Posterior cingulate gyrus (tissue), 11 donors: ENCODE measurements at places on chromosomes 6 and 20.

DNA sequence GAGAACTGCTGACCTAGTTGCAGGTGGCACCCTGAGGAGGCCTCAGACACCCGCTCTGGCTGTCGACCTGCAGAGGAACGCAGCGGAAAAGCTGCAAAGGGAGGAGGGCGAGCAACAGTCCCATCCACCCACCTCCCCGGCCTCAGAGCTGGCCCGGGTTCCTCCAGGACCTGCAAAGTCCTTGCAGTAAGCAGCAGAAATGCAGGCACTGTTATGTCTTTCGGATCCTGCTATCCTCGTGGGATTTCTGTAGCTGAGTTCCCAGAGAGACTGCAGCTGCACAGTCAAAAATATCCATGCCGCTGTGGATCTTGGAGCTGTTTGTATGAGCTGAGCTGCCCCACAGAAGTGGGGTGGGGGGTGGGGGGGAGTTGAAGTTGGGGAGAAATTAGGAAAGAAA lies 251.3 kb downstream of the ANKRD60 start:
- no peak for DNase-seq

DNA sequence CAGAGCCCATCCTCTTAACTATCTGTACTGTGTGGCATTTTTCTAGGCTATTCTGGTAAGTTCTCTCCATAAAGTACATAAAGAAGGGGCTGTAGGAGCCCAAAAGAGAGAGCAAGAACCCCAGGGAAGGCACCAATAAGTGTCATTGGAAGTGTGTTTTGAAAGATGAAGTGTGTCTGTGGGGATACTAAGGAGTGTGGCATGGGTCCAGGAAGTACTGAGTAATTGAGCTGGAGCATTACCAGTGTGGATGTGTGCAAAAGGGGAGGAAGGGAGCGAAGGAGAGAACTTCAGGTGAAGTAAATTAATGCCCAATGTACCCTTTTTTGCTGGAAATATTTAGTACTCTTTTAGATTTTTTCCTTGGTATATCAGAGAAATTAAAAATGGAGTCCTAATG lies 63.9 kb downstream of the KCNS1 start:
- no peak for DNase-seq

GRCh38 chr6:47454713-47455396 lies 22.7 kb upstream of the CD2AP start:
- DNase-seq: no peak

DNA sequence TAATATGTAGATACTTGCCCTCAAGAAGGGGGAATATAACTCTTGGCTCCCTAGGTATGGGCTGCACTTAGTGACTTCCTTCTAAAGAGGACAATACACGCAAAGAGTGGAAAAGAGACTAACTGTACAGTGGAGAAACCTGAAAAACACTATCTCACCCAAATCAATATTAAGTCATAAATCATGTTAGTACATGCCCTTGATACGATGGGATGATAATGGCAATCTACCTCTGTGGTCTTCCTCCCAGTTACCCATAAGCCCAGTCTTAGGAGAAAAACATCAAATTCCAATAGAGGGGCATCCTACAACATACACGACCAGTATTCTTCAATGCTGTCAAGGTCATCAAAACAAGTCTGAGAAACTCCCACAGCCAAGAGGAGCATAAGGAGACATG lies 1.3 kb downstream of the TRIM26 start:
- no peak for DNase-seq

GRCh38 chr20:37567671-37568588 lies 40.3 kb upstream of the BLCAP start:
- DNase-seq: no peak

DNA sequence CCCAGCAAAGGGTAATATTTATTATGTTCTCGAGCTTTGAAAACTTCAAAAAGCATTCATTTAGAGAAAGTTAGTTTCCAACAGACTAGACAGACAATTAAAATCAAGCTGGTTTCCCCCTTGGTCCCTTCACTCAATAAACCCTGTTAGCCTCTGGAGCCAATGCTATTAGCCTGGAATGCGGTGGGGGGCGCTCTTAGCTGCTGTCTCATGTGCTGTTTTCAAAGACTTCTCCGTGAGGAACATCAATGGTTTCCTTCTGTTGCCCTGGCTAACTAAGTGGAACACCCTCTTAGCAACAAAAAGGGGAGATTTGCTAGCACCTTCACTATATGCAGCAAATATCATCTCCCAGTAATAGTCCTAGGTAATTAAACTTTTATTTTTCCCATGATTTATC lies 86.4 kb downstream of the LY86 start:
- no peak for DNase-seq

DNA sequence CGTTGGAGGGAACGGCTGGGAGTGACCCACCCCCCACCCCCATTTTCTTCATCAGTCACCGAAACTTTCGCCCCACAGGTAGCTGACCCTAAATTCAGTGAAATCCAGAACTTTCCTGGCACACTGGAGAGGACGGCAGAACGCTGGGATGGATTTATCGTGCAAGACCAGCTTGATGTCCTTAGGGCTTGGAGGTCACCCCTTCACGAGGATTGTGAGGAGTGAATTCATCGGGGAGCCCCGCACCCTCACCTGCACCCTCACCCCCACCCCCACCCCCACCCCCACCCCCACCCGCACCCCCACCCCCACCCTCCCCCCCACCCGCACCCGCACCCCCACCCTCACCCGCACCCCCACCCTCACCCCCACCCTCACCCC lies 13.3 kb upstream of the TCFL5 start:
- DNase-seq: no peak

DNA sequence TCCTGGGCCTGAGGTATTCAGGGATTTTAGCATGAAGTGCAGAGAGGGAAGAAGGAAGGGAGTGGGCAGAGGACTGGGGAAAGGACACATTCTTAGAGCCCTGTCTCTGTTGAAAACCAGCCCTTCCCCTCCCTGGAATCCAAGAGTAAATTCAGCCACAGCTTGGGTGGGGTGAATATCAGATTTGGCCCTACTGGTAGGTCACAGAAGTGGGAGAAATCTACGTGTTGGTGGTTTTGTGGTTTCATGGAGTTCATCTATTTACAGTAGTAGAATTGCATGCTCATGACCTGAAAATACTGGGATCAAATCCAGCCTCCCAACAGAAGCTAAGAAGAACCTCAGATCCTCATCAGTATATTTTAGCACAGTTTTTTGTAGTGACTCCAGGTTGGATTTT lies 404.4 kb downstream of the BMP2 start:
- DNase-seq: no peak

- DNase-seq: peak; percentile 21
Observed at GRCh38 chr20:63325021-63325471, 32.1 kb downstream of the COL20A1 start.

GRCh38 chr6:15327271-15327670 lies 81.4 kb downstream of the JARID2 start:
- DNase-seq: no peak

DNA sequence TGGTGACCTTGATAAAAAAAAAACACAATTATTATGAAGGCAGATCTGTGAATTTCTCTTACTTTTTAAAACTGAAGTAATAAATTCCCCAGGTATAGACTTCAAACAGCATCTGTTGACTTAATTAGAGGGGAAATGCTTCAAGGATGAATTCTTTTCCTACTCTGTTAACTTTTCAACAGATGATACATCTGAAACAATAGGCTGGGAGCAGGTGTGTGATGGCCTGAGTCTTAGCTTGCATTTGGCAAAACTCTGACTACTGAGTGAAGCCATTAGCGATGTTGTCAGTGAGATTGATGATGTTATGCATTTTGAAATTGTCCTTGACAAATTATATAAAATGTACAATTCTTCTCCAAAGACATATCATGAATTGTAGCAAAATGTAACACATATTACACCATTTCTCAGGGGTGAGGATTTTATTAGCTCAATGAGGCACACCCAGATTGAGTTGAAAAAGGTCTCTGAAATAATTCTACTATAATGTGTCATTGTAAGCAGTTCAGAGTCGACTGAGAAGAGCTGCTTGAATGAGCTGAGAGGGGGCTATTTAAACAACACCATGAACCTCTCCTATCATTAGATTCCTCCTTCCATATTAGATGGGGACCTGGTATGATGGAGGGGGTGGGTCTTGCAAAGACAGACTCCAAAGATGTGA lies 39.6 kb upstream of the OGFRL1 start:
- no peak for DNase-seq

DNA sequence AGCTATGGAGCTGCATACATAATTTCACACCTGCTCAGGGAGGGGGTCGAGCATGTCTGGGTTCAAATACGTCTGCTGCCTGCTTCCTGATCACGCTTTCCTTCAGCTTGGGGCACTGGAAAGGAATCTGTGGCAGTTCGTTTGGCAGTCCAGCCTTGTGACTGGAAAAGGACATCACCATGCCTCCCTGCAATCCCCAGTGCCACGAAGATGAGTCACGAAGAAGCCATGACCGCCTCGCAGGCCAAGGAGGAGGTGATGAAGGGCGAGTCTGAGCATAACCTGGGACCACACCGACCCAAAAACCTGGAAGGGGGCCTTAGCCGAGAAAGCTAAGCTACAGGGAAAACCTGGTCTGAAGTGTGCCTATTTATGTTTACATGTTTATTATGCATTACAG lies 13.1 kb downstream of the JAG1 start:
- DNase-seq: no peak

DNA sequence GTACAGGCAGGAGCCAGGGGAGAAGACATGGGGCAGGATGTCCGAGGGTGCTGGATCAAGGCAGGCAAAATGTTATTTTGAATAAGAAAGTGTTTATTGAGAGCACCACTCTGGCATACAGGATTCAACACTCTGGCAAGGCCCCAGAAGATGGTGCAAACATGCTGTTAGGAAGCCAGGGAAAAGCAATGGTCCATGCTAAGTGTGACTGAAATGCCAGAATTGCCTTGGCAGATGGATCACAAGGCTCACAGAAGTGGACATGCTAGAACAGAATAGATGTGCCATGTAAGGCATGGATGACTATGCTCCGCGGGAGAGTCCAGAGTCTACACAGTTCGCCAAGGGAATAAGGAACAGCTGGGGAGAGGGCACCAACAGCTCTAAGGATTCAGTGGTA lies 54.6 kb downstream of the QRSL1 start:
- DNase-seq: no peak

DNA sequence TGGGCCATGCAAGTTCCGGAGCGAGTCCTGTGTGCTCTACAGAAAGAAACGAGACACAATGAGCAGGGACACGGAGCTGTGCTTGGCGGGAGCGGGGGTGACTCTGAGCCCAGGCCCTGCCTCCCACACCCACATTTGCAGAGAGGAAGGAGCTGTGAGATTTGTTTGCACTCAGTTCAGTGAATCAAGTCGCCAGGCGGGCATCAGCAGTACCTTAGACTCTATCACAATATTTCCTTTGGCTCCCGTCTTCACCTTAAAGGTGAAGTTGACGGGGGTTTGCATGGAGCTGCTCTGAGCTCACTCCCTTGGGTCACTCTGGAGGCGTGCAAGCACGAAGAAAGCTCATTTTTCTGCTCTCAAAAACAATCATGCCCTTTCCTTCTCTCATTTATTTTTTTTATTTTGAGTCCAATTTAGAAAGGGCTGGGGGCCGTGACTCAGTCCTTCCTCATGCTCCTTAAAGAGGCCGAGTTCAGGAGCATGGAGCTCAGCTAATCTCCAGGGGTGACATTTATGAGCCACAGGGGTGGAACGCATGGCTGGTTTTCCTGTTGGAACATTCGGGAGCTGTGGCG lies 188.2 kb downstream of the NFATC2 start:
- DNase-seq: no peak

DNA sequence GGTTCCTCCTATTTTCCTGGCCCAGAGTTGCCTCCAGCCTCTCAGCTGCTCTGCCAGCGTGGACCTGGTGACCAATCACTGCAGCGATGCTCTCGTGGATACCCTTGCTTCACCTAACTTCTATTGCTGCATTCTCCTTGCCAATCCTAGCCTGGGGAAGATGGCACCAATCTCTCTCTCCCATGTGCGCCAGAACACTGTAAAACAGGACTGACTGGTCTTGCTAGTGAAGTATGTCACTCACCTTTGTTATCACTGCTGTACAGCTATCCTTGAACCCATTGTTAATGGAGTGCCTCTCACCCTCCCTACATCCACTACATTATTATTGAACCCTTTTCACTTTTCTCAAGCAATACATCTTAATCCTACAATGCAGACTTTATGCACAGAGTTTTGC lies 80.1 kb downstream of the LYRM4 start:
- no peak for DNase-seq

DNA sequence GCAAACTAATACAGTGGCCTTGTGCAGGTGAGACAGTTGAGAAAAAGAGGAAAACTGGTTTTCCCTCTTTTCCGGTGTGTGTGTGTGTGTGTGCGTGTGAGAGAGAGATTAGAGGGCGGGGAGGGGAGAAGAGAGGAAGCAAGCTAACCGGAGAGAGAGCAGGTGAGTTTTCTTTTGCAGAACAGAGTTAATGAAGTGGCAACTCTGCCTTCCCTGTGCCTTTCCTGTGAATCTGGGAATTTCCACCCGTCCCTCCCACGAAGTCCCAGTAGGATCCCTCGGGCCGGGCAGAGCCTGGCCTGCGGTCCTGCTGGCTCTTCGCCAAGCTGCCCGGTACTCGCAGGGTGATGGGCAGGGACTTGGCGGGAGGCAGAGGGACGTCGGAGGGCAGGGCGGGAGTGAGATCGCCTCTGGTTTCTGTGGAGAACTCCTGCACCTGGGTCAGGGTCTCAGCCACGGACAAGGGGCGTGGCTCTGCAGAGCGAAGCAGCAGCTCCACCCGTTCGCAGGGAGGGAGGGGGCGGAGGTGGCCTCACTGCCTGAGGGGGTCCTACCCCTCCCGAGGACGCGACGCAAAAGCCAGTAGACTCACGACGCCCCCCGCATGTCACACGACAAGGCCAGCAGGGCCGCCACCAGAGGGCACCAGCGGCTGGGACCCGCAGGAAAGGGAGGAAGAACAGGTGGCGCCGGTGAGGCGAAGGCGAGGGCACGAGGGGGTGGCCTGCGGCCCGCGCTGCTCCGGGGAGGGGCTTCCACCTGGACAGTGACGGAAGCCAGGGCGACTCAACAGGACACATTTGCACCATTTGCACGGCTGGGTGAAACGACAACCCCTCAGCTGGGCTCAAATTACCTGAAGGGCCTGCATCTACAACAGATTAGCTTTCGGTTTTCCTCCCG lies 51.2 kb upstream of the RNF182 start:
- peak; percentile 34 for DNase-seq

DNA sequence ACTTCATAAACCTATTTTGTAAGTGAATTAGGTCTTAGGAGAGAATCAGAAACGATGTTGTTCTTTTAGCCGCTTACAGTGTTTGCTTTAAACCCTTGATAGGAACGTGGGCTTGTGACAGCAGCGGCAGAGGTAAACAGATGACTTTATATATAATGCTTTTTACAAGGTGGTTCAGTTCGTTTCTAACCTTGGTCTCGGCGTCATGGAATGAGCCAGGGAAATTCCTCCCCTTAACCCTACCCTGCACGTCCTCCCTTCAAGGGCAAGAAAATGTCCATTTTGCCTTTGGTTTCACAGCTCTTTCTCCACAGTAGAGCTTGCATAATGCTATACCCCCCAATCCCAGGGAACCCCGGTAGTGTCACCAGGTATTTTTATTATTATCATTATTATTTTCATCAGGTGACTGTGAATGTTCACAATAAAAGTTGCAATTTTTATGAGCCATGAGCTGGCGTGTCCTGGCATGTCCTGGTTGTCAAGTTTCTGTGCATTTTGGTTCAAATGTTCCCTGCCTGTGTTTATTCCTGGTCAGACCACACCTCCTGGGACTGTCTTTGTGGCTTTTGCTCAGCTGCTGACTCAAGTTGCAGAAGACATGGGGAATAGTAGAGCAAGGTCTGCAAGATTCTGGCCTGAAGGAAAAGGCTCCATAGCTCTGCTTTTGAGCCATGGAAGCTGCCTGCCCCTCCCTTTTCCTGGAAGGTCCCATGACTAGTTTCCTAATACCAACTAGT lies 112.8 kb upstream of the BMP2 start:
- DNase-seq: no peak

GRCh38 chr6:50361641-50362331 lies 312.1 kb upstream of the DEFB112 start:
- no peak for DNase-seq
